ENCODE measurements at places on chromosomes 11 and 22.

- DNase-seq = no peak
These were observed 21.2 kb upstream of the PSMA1 start for GRCh38 chr11:14541192-14541947.

DNA sequence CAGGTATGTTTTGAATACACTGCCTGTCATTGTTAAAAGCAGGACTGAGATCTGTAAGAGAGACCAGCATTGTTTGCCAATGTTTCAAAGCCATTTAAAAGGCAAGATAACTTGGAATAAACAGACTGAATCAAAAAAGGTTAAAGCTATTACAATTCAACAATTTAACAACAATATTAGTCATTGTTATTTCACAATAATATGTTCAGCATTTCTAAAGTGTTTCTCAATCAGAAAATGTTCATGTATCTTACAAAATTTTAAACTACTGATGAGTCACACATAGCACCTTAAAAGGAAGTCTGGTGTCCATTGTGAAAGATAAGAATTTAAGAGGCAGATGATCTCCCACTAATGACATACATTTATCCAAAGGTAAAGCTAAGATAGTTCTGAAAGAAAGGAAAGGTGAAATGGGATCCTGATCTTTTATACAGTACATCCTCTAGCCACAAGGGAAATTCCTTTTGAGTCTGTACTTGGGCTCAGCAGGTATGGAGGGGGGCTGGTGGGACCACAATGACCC lies 79.7 kb downstream of the MAML2 start:
- DNase-seq = peak; percentile 79

GRCh38 chr22:41106122-41106968 lies 14.0 kb downstream of the EP300 start:
- DNase-seq = no peak

DNA sequence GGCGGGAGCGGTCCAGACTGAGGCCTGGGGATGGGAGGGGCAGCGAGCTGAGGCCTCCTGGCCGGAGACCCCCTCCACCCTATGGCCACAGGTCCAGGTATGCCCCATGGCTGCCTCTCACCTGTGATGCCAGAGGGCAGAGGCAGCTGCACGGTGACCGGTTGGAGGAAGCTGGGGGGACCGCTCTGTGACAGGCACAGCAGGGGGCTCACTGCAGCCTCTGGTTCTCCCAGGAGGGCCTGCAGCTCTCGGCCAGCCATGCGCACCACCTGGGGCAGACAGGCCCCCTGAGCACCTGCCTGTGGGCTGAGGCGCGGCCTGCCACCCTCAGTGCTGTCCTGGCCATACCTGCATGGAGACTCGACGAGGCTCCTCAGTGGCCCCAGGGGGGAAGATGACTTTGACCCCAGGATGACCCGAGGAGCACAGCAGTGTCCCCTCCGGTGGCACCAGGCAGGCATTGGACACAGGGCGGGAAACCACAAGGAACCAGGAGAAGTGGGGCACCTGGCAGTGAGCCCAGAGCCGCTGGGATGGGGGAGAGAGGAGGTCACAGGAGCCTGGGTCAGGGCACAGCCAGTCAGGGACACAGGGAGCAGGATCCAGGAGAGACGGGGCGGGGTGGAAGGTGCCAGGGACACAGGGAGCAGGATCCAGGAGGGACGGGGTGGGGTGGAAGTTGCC lies 3.2 kb upstream of the SLC25A22 start:
- DNase-seq = no peak

- DNase-seq = no peak
These were observed 26.4 kb upstream of the OAF start for GRCh38 chr11:120184371-120184945.
